Cerebellar cortex (tissue), 1 donor: ENCODE measurements at places on chromosomes 2 and 18.

GRCh38 chr2:175832866-175833265, 169.2 kb downstream of the LNPK start:
- no peak for DNase-seq

DNA sequence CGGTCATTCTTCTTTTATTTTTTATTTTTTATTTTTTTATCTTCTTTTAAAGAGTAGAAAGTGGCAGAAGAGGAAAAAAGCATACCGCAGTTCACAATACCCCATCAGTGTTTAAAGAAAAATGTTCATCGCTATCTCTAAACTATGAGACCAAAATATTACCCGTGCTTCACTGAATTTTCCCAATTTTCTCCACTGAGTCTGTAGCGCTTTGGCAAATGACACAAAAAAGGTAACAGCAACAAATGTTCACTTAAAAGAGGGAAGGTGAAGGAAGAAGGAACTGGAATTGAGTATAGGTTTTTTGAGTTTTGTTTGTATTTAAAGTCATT, 15.1 kb upstream of the RIOK3 start:
- no peak for DNase-seq

- DNase-seq: no peak
These were observed 15.7 kb downstream of the ZFP36L2 start for GRCh38 chr2:43210467-43211303.

GRCh38 chr18:60060578-60060977, 160.8 kb downstream of the PMAIP1 start:
- no peak for DNase-seq

- no peak for DNase-seq
These were observed 237.6 kb downstream of the DYSF start for GRCh38 chr2:71690876-71691475.

- DNase-seq: no peak
These were observed 191.9 kb upstream of the FN1 start for GRCh38 chr2:215627771-215628170.

- no peak for DNase-seq
These were observed 11.5 kb downstream of the SPRED2 start for GRCh38 chr2:65420712-65421431.

DNA sequence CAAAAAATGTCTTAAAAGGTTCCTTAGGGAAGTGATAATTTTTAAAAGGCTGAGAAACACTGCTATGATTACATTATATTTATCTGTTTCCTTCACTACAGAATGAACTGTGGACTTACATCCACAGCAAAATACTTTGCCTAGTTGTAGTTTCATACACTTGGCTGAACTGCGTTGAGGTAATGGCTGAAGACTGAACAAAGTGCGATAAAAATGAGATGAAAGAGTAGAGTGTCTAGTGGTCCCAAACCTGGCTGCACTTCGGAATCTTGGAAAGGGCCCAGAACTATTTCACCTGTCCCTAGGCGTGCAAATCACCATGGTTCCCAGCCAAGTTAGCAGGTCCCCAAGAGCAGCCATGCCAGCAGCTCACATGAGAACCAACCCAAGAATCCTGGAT, 18.2 kb upstream of the IHH start:
- DNase-seq: no peak

- DNase-seq: peak; percentile 70
These were observed 265.2 kb upstream of the SPHKAP start for GRCh38 chr2:228446734-228447133.

DNA sequence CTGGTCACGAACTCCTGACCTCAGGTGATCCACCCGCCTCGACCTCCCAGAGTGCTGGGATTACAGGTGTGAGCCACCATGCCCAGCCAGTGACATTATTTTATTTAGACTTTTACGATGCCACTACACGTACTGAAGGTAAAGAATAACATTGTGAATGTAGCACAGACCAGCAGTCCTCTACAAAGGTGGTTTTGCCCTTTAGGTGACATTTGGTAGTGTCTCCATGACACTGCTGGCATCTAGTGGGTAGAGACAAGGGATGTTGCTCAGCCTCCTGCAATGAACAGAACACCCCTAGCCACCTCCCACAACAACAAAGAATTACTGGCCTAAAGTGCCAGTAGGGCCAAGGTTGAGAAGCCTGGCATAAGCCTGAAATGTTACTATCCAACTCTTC, 69.5 kb downstream of the MYOM1 start:
- no peak for DNase-seq

DNA sequence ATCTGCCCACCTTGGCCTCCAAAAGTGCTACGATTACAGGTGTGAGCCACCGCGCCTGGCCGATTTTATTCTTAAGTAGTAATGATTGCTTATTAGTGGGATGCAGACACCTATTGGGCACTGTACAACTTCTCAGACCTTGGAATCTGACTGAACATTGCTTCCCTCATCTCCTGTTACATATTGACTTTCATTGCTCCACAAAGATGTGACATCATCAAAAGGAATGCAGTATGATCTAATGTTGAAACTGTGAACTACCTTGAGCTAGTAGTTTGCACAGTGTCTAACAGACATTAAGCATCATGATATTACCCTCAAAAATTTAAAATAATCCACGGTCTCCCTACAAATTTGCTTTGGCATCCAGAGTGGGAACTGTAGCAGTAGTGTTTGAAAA, 109.8 kb upstream of the SIX2 start:
- no peak for DNase-seq

DNA sequence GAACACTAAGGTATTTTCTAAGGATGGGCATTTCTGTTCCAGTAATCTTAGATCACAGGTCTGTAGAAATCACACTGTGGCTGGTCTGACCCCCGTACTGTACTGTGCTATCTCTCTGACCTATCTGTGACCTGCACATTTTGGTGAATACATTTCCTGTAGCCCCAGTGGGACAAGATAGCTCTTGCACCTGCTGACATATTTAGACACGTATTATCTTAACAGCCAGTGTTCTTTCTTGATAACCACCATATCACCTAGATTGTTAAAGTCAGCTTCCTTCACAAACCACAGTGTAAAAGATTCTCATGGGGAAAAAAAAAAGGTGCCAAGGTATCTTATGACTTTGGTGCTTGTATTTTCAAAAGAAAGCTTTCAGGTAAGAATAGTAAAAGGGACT, 39.8 kb upstream of the TMEM247 start:
- DNase-seq: no peak

DNA sequence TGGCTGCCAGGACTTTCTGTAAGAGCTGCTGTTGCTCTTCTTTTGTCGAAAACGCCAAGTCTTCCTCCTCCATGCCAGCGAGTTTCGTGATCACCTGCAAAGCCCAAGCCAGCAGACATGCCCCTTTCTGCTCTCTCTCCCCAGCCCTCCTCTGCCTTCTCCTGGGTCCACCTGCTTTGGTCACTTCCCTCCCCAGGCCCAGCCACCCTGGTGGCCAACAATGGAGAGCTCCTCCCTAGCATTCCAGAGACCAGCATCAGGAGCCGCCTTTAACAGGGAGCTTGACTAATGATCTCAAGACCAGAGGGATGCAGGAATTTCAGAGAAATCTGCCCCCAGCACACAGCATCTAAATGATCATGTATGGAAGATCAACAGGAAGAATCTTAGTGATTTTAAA, 34.6 kb downstream of the ERCC3 start:
- DNase-seq: no peak

- no peak for DNase-seq
These were observed 95.8 kb downstream of the PXDN start for GRCh38 chr2:1648241-1649102.

GRCh38 chr2:46846536-46846935, 69.1 kb downstream of the MCFD2 start:
- no peak for DNase-seq

- no peak for DNase-seq
These were observed 76.3 kb upstream of the SEC11C start for GRCh38 chr18:59063300-59063906.

GRCh38 chr2:235740821-235741220, 247.0 kb downstream of the AGAP1 start:
- peak; percentile 30 for DNase-seq

GRCh38 chr2:232385660-232386489, 7.3 kb downstream of the ALPP start:
- DNase-seq: peak; percentile 71

- peak; percentile 91 for DNase-seq
These were observed 419.9 kb downstream of the TGIF1 start for GRCh38 chr18:3869848-3870247.

GRCh38 chr2:9276901-9277451, 70.4 kb downstream of the ASAP2 start:
- no peak for DNase-seq

GRCh38 chr2:525611-526010, 151.6 kb downstream of the TMEM18 start:
- DNase-seq: no peak

GRCh38 chr2:205496370-205496769, 185.9 kb upstream of the NRP2 start:
- no peak for DNase-seq

GRCh38 chr2:240956171-240956934, 42.1 kb upstream of the SNED1 start:
- no peak for DNase-seq

- DNase-seq: no peak
These were observed 60.4 kb downstream of the KIAA1328 start for GRCh38 chr18:36889321-36889720.

- no peak for DNase-seq
These were observed 97.7 kb downstream of the TMEM17 start for GRCh38 chr2:62408241-62408677.

- peak; percentile 38 for DNase-seq
These were observed at the start of gene SPDYA for GRCh38 chr2:28810384-28811285. TSS of gene SPDYA (plus strand) at chr2:28810834. CDS start at chr2:28816015, 5,181 bp downstream.

- no peak for DNase-seq
These were observed 48.6 kb downstream of the ANO7 start for GRCh38 chr2:241237047-241237446.

DNA sequence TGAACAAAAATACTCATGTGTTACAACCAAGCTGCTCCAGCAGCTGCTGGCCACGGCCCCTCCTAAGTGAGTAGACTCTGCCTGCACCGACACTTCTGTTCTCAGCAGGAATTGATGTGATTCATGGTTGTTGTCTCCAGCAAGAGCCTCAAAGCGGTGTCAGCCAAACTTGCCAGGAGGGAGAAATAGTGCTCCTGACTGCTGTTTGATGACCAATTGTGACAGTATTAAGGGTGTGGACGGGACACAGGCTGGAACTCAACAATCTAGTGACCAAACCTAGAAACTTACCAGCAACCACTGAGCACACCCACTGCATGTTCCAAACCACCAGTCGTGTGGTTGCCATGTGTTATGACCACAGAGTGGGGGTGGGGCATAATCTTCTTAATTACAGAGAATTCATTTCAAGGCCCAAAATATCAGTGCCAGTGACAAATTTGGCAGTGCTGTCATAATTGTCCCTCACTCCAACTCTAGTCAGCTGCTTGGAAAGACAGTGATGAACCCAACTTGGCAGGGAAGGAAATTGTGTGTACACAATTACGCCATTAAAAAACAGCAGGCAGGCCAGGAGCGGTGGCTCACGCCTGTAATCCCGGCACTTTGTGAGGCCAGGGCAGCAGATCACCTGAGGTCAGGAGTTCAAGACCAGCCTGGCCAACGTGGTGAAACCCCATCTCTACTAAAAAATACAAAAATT, 30.4 kb downstream of the FBLN7 start:
- no peak for DNase-seq

GRCh38 chr2:20169796-20170703, 54.9 kb downstream of the SDC1 start:
- no peak for DNase-seq

DNA sequence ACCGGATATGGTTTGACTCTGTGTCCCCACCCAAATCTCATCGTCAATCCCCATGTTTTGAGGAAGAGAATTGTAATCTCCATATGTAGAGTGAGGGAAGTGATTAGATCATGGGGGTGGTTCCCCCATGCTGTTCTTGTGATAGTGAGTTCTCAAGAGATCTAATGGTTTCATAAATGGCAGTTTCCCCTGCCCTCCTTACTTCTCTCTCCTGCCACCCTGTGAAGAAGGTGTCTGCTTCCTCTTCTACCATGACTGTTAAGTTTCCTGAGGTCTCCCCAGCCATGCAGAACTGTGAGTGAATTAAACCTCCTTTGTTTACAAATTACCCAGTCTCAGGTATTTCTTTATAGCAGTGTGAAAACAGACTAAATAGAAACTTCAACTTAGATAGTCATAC, 69.5 kb downstream of the SESTD1 start:
- no peak for DNase-seq

- DNase-seq: no peak
These were observed 4.3 kb downstream of the ITPRIPL1 start for GRCh38 chr2:96329456-96329855.

DNA sequence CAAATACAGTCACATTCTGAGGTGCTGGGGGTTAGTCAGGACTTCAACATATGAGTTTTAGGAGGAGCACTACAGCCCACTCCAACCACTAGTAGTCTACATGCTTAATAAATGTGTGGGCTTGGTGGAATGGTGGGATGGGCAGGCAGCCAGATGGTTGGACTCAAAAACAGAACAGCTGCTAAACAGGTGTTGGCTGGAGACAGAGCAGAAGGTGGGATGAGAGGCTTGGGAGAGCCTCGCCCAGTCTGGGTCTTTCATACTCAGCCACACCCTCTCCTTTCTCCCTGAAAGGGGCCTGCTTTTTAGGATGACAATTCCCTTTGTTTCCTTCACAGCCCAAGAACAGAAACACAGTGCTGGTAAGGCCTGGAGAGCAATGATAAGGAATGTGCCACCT, 143.9 kb upstream of the KLHL29 start:
- DNase-seq: no peak

DNA sequence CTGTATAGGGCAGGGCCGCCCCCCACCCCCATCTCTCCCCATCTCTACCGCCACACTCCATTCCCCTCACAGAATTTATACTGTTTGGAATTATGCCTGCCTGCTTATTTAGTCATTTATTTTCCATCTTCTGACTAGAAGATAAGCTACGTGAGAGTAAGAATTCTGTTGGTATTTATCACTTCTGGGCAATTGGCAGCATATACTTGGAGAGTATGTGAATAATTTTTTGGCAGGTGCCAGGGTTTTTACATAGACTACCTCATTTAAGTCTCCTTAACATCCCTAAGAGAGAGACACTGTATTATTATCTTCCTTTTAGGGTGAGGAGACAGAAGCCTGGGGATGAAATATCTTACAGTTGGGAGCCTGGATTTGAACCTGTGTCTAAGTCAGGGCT, 45.0 kb downstream of the SLC4A1AP start:
- no peak for DNase-seq

DNA sequence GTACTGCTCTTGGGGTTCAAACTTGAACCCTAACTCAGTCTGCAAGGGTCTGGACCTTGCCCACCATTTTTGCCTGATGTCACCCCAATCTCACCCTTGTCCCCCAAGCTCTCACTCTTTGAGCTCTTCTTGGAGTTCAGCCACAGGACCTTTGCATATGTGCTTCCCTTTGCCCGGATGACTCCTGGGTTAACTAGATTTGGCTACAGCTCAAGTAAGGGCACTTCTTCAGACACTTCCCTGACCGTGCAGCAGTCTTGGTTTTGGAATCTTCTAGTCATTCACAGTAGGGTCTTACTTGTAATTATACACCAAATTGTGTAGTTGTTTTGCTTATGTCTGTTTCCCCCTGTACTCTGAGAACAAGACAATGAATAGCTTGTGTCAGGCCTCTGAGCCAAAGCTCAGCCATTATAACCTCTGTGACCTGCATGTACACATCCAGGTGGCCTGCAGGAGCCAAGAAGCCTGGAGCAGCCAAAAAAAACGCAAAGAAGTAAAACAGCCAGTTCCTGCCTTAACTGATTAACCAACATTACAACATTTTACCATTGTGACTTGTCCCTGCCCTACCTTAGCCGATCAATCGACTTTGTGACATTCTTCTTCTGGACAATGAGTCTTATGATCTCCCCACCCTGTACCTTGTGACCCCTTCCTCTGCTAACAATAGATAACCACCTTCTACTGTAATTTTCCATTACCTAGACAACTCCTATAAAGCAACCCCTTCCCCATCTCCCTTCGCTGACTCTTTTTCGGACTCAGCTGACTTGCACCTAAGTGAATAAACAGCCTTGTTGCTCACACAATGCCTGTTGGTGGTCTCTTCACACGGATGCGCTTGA, 1.0 kb upstream of the MOGAT1 start:
- DNase-seq: no peak
